ENCODE measurements at places on chromosomes 6 and 20.

GRCh38 chr20:37937686-37938085 lies 34.8 kb downstream of the VSTM2L start:
- no peak for DNase-seq

DNA sequence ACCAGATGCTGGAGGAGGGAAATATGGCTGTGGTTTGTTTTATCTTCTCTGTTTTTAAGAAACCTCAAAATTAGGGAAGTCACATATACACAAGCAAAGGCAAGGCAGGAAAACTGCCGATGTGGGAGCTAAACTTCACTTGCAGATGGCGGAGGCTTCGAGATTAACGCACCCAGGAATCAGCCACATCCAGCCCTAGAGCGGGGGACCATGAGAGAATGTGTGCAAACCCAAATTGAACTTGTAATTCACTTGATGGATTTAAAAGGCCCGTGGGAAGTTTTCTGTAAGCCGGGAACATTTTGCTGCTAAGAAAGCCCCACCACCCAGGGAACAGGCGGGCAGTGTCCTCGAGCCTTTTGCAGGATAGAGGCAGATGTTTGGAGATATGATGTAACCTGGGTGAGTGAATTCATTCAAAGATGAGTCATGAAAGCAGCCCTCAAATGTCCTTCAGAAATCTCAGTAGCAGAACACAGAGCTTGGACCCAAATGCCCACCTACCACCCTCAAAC lies 39.9 kb downstream of the PREX1 start:
- no peak for DNase-seq

GRCh38 chr20:20603339-20603990 lies 109.0 kb downstream of the RALGAPA2 start:
- no peak for DNase-seq

- no peak for DNase-seq
Observed at GRCh38 chr6:32912951-32913350, 27.9 kb downstream of the HLA-DMB start.

- no peak for DNase-seq
Observed at GRCh38 chr6:85402071-85402470, 47.8 kb upstream of the NT5E start.

DNA sequence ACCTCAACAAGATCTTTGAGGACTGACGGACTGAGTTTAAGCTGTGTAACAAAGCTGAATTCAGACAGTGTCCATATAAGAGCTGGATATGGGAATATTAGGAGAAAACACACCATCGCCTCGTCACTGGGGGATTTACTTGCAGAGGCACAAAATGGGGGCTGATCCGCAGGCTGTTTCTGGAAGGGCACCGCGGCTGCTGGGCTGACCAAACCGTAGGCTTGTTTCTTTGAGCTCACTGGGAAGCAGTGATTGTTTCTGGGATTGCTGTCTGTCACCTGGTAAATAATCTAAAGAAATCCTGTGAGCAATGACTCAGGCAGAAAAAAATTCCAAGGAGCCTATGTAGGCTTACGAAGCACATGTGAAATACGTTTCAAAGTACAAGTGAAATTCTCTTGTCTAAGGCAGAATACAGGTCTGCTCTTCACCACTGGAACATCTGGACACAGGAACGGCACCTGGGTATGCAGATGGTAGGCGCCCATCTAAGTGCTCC lies 63.9 kb upstream of the MPC1 start:
- DNase-seq, result no peak

DNA sequence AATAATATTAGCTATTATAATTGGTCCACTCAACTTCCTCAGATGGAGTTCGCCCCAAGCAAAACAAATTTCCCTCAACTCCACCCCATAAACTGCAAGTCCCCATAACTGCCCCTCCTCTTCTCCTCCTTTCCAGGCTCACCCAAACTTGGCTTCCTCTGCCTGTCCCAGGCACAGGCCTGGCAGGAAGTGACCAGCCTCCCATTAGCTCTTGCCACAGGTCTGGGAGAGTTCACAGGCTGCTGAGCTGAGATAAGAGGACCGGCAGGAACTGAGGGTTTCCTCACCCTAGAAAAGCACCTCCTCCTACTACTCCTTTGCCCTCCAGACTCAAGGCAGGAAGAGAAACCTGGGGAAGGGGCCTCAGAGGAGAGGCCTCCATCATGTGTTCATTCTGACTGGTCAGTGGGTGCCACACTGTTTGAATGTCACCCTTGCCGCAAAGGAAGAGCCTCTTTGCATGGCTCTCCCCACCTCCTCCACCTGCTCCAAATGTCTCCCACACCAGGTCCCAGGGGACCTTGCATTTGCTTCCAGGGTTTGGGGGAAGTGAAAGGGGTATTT lies 24.5 kb upstream of the SMIM29 start:
- DNase-seq, result no peak

DNA sequence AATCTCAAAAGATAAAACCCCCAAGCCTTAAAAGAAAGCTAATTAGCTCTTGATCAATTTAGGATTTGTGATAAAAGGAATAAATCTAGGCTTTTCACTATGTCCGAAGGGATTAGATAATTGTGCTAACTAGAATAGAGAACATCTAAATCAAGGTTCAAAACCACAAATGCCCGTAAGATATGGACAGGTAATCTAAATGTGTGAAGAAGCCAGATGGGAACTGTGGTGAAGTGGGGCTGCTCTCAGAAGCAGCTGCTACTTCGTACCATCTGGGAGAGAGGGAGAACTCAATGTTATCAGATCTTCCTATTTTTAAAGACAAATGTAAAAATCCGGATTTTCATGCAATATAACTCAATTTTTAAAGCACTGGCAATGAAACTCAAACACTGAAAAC lies 44.2 kb downstream of the NCOA6 start:
- no peak for DNase-seq

DNA sequence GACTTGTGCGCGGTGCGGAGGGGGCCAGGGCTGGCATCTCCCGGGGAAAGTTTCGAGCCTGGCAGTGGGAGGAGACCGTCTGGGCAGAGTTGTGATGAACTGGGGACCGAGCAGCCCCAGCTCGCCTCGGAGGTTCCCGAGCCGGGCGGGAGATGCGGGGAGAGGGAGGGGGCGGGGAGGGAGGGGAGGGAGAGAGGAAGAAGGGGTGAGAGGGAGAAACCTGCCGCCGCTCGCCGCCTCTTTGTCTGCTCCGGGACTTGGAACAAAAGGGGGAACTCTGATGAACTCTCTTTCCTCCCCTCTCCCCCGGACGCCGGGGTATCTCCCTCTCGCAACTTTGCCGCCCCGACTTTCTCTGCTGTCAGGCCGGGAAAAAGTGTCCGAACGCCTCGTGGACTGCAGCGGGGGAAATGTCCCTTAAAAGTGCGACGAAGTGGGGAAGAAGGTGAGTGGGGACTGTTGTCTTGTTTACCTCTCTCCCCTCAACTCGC lies 72.7 kb downstream of the SOX4 start:
- no peak for DNase-seq

GRCh38 chr6:159045801-159046200 lies 1.0 kb upstream of the TAGAP start:
- DNase-seq, result no peak

DNA sequence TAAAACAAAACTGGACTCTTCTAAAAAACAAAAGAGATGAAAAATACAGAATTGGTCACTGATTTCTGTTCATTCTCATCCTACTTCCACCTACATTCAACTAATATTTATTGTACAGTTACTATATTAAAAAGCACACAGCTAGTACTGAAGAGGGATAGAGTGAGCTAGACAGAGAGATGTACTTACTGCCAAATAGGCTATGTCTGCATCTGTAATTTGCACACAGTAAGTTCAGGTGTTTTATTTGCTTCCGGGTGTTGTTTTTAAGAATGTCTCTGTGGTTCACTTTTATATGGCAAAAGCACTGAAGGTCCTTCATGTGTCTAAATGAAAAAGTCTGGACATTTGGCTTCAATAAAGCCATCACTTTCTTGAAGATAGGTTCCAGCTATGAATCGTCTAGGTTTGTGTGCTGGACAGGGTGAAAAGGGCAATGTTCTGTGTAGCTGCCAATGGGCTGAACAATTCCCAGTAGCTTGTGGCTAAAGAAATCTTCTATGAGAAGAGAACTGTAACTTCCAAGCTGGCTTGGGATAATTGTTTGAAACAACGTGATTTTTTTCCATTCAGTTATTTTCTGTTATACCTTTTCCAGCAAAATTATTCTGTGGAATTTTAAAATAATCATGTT lies 47.3 kb downstream of the EPB41L2 start:
- no peak for DNase-seq

GRCh38 chr20:23111307-23111943 lies 25.3 kb upstream of the CD93 start:
- no peak for DNase-seq

GRCh38 chr6:85323435-85324040 lies 126.3 kb upstream of the NT5E start:
- peak; percentile 51 for DNase-seq
